ENCODE measurements at places on chromosomes 3 and 15. TPM values are rescaled to one million over a fixed set of nuclear protein-coding genes. Genes with fewer than 3 reads are reported as not detected.

Gene USP50
- 0.27 TPM for total RNA-seq

Gene SERINC4
- total RNA-seq, result under 0.01 TPM

Gene SLC12A1
- not detected for total RNA-seq

Gene FGF7
- under 0.01 TPM for total RNA-seq

Gene RFT1
- total RNA-seq, result 14.0 TPM

Gene CPLX3
- total RNA-seq, result not detected

Gene EFHB
- not detected for total RNA-seq

Gene SLC51A
- total RNA-seq, result not detected

Gene PHLDB2
- 4.8 TPM for total RNA-seq

Gene SNX22
- total RNA-seq, result 1.1 TPM

Gene C3orf38
- 15.3 TPM for total RNA-seq

Gene NR2E3
- total RNA-seq, result not detected

Gene GP5
- 0.27 TPM for total RNA-seq

Gene SPSB4
- 0.27 TPM for total RNA-seq

Gene HRG
- not detected for total RNA-seq

Gene TEX55
- under 0.01 TPM for total RNA-seq

Gene CCDC13
- total RNA-seq, result 1.1 TPM

Gene GP9
- 4.0 TPM for total RNA-seq

Gene SLC7A14
- total RNA-seq, result not detected

Gene MAP6D1
- 1.3 TPM for total RNA-seq

Gene ITGB5
- 2.2 TPM for total RNA-seq

Gene SMAD6
- 3.2 TPM for total RNA-seq

Gene SPINK8
- total RNA-seq, result not detected

Gene TMEM43
- 189 TPM for total RNA-seq

Gene CHRNB4
- total RNA-seq, result 0.27 TPM

Gene DNAJA4
- total RNA-seq, result 6.7 TPM

Gene CHRNA7
- total RNA-seq, result 2.7 TPM

Gene PRSS50
- under 0.01 TPM for total RNA-seq

Gene P2RY12
- total RNA-seq, result not detected

Gene SLCO2A1
- total RNA-seq, result under 0.01 TPM

Gene COL6A6
- total RNA-seq, result 0.27 TPM

Gene VGLL3
- total RNA-seq, result 0.54 TPM

Gene NEK10
- 1.3 TPM for total RNA-seq

Gene MYLK
- 11.3 TPM for total RNA-seq

Gene GOLGA6A
- under 0.01 TPM for total RNA-seq

Gene POPDC2
- 0.54 TPM for total RNA-seq

Gene LMAN1L
- total RNA-seq, result 0.27 TPM

Gene FSTL1
- total RNA-seq, result 25.9 TPM

Gene ARRDC4
- 10.2 TPM for total RNA-seq

Gene FSD2
- not detected for total RNA-seq

Gene SCN11A
- total RNA-seq, result under 0.01 TPM

Gene FBXO40
- total RNA-seq, result not detected

Gene PLA2G4D
- not detected for total RNA-seq

Measured in hematopoietic multipotent progenitor cell (in vitro differentiated cells).